ENCODE measurements at places on chromosomes 1 and 21.
A peak's percentile ranks its signal among the peaks of the same experiment; 100 is the strongest.

- DNase-seq = peak; percentile 15
Measured at GRCh38 chr1:53553734-53554509, 94.7 kb downstream of the DMRTB1 start.

DNA sequence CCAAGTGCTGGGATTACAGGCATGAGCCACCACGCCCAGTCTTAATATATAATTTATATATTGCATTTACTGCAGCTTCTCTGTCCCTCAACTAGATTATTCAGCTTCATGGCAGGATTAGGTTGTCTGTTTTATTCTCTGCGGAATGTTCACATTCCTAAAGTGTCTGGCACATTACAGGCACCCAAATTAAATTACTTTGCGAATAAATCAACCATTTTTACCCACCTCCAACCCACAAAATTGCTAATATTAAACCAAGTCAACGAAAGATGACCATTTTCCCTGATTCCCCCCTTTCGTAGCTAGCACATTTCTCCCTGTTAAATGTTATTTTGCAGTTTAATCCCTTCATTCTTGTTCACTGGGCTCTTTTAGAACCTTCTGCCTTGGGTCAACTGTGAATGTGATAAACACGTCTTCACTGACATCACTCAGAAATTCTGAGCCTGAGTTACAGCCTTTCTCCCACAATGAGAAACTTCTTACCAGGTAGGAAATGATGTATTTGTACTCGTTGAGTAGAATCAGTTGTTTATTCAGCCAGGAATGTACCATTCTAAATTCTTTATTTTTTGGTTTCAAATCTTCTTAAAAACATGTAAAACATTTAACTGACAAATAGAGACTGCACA, 35.9 kb downstream of the THAP3 start:
- no peak for DNase-seq

DNA sequence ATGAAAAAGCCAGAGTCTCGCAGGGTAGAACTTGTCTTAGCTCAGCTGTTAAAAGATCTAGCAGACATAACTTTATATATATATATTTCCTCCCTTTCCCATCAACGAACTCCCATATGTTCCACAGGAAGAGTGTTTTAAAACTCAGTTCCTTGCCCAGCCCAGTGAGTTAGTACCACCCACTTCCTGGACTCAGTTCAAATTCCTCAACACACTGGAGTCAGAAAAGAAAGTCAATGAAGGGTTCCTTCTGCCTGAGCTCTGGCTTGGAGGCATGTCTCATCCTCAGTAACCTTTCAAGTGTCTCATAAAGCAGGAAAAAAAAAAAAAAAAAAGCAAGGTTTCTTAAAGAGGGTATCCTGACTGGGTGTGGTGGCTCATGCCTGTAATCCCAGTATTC, 15.6 kb downstream of the TPM3 start:
- DNase-seq = no peak

GRCh38 chr1:18440385-18441226, 40.1 kb upstream of the KLHDC7A start:
- DNase-seq = no peak

GRCh38 chr1:3012456-3013291, 8.6 kb upstream of the ACTRT2 start:
- peak; percentile 69 for DNase-seq

DNA sequence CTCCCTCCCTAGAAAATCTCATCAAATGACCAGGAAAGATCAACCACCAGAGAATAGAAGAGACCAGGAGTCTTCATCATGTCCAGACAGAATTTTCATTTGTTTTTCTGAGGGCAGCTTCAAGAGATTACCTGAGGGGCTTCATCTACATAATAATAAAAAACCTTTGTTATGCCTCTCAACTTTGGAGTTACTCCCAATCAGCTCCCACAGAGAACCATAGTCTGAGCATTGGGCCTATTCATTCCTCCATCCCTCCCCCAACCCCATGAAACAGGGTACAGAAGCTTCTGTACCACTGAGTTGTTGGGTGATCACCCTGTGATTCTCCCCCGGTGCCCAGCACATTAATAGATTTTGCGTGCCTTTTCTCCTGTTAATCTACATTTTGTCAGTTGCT, 53.3 kb upstream of the PRRC2C start:
- DNase-seq = no peak

DNA sequence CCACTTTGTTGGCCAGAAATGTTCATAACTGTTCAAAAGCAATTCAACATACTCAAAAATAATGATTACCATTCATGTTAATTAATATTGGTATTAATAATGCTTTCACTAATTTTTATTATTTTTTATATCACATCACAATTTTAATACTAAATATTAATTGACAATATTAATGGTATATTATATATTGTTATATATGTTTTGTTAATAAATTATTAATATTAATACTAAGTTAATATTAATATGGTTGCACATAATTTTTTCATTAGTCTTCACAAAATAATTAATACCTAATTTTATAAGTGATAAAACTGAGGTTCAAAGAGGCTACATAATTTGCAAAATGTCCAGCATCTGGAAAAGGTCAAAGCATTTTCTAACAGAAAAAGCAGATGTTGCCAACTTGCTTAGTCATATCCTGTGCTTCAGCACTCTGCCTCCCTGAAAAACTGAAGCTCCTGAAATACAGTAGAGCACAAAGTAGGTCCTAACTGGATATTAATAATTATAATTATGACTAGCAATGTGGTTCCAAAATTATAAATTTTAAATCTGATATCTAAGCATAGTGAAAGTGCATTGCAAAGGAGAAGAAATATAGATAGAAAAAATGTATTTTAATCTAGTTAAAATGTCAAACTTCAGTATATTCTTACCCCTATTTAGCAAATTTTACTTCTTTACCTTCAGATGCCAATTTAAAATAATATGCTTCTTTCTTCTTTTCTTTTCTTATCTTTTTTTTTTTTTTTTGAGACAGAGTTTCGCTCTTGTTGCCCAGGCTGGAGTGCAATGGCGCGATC, 123.2 kb upstream of the TNFSF4 start:
- no peak for DNase-seq

GRCh38 chr1:201344206-201345080, 33.0 kb downstream of the TNNT2 start:
- DNase-seq = no peak

DNA sequence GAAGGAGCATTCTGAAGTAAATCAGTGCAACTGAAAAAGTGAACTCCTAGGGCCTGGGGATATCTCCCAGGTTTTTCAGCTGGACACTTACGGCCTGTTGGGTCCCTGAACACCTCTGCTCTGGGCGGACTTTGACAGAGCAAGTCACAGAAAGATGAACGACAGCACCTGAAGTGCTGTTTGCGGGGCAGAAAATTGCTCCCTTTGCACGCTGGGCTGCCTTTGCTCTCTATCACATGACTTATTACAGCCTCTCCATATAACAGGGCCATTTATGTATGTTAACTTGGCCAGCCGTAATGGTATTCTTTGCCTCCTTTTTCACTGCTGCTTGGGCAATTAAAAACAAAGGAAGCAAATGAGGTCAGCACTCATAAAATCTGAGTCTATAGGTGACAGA, 332.9 kb downstream of the BARHL2 start:
- no peak for DNase-seq

DNA sequence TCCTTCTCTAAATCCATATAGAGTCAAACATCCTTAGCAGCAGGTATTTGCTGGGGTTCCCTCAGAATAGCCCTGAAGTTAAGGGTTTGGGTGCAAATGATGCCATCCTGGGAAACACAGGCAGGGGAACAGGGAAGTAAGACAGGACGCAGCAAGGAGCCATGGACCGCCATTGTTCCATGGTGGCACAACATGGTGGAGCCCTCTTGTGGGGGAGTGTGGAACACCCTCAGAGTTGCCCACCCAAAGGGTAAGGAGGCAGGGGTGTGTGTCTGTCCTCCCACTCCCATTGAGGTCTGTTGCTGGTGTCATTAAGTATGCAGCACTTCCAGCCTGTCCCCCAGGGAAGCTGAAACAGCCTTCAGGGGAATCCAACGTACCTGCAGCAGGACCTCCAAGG, 20.4 kb upstream of the RCAN1 start:
- DNase-seq = no peak

DNA sequence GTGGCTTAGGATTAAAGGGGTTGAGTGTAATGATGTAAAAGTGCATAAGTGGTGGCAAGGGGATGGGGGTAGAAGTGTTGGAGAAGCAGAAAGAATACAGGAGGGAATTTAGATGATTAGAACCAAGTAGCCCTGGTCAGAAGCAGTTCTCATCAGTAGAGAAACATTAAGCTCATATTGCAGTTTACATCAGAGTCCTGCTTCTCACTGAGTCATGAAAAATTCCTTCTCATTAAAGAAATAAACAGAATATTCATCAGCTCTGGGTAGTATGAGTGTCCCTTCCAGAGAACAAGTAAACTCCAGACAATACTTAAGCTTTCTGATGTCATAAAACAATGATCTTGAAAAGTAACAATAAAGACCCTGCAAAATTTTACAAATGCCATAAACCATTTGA, 36.5 kb downstream of the LRRIQ3 start:
- no peak for DNase-seq

DNA sequence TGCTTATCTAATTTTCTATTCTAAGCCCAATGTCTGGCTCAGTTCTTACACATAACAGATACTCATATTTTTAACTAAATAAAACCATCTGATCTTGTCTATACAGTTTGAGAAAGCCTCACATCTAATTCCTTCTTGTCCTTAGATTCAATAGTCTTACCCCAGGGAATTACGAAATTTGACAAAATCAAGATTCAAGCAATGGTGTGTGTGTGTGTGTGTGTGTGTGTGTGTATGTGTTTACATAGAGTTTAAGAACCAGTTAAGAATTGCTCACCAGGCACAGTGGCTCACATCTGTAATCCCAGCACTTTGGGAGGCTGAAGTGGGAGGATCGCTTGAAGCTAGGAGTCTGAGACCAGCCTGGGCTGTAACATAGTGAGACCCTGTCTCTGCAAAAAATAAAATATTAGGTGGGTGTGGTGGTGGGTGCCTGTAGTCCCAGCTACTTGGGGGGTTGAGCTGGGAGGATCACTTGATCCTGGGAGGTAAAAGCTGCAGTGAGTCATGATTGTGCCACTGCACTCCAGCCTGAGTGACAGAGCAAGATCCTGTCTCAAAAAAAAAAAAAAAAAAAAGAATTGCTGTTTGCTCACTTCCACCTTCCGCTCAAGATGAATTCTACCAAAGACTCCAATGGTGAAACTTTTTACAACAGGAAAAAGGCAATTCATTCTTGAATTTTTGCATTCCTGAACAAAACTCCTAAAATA, 6.2 kb downstream of the WDR64 start:
- no peak for DNase-seq

DNA sequence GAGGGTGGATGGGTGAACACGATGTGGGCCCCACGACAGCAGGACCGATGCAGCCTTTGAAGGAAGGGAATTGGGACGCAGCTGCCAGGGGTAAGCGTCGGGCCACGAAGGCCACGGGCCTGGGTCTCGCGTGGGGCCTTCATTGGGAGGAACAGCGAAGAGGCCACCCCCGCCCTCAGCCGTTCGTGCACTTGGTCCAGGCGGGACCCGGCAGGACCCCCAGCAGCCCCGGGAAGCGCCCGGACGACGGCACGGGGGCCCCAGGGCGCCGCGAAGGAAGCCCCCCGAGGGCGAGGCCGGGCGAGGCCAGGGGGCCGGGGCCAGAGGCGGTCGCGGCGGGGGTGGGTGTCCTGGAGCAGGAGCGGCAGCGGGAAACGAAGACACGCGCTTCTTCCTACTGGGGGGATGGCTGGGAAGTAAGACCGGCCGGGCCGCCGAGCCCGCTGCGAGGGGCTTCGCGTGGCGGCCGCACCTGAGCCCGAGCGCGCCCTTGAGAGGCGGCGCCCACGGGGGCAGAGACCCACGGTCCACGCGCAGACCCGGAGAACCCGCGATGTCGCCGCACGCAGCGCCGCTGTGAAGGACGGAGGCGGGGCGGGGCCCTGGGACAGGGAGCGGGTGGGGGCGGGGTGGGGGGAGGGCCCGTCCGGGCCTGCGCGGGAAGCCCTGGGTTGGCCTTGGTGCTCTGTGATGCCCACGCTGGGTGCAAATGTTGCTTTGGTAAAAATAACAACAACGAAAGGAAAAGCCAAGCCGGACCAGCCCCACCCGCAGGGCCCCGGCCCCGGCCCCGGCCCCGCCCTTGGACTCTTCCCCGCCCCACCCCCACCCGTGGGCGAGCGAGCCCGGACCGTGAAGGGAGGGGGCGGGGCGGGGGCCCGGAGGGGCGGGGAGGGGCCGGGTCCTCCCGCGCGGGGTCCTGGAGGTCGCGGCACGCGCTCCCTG, 56.0 kb upstream of the ADARB1 start:
- DNase-seq = peak; percentile 25

- no peak for DNase-seq
Measured at GRCh38 chr1:69455718-69456117, 112.0 kb upstream of the LRRC7 start.

GRCh38 chr1:79603843-79604242, 597.3 kb upstream of the ADGRL4 start:
- no peak for DNase-seq

DNA sequence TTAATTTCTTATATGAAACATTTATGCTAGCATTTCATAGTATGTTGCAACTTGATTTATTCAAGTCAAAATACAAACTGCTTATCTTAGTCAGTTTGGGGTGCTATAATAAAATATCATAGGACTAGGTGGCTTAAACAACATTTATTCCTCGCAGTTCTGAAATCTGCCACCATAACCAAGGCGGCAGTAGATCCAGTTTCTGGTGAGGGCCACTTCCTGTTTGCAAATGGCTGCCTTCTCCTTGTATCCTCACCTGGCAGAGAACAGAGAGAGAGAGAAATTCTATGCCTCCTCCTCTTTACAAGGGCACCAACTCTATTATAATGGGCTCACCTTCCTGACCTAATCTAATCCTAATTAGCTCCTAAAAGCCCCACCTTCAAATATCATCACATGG, 76.1 kb upstream of the RGS2 start:
- DNase-seq = no peak

DNA sequence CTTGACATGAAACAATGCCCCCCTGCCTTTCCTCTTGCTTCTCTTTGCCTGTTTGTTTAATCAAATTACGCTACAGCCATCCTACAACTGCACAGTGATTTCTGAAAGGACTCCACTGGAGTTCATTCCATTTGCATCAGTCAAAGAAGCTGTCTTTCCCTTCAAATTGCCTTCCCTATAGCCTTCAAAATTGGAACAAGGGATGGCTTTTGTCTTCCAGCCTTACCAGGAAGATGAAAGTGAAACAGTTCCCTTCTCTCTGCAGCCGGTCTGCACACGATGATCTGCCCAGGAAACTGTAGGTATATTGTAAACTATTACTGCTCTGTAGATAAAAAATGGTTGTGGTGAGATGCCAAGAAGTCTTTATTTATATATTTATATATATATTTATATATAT, 65.6 kb upstream of the ETS2 start:
- no peak for DNase-seq

- DNase-seq = no peak
Measured at GRCh38 chr1:241837416-241837815, 10.6 kb upstream of the EXO1 start.

DNA sequence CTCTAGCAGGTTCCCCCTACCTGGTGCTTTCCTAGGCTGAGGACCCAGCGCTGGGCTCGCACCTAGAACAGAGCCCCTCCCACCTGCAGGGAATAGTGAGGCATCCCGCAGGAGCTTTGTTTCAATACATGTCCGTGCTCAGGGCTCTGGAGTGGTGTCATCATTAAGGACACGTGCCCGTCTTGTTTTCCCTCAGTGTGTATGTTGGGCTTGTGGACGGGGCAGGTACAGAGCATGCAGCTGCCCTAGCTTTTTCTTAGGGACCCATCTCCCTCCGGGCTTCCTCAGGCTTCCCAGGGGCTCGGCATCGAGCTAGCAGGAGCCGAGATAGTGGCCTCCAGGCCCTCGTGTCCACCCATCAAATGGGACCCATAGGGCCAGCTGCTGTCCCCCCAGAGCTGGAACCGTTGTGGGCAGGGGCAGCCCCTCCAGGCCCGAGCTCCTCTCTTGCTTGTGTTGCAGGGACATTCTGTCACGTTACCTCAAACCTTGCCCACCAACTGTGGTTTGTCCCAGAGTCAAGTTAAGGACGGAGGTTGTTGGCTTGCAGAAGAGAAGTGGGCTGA, 3.9 kb downstream of the TMEM201 start:
- DNase-seq = no peak
